Psoas muscle (tissue), 8 donors: ENCODE measurements at places on chromosomes 7 and 10. TPM values are rescaled to one million over a fixed set of nuclear protein-coding genes. Genes with fewer than 3 reads are reported as not detected.

GRCh38 chr10:6647811-6648526 lies 67.9 kb upstream of the PRKCQ start:
- DNase-seq: no peak

- DNase-seq: no peak
Observed at GRCh38 chr10:95693071-95693667, 558 bp downstream of the TCTN3 start.

DNA sequence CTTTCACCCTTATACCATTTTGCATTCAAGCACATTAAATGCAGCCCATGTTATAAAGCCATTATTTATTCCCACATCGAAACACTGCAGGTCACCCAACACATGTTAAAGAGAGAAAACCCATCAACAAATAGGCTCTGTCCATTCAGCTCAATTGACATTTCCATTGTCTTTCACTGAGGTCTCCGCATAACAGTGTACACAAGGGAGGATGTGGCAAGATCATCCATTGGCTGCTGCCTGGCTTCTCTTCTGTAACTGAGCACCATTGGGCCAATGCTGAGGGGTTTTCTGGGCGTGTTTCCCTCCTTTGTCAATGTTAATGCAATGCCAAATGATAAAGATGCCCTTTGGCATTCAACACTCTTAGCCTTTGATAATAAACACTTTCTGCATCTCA lies 278.1 kb upstream of the SP4 start:
- DNase-seq: no peak

DNA sequence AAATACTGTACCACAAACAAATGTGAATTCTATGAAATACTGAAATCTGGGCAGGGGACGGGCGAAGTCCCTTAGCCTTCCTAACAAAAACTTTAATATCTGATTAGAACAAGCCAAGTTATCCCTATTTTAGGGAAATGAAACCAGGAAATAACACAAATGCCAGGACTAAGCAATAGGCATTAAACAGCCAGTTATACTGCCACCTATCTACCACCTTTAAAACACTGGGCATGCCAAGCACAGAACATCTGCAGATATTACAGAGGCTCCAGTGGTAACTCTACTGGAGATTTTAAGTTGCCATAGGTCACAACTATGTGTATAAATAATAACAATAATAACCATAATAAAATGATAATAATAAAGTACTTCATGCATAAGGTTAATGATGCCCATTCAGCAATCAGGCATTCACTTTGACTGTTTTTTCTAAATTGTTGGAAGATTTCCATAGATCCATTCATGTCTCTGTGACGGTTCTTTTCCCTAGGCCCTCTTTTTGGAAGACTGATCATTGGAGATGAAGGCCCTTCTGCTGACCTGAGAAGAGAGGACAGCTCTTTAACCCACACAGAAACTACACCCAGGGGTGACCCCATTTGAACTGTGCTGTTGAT lies 195.7 kb downstream of the CACNA2D1 start:
- no peak for DNase-seq

- DNase-seq: no peak
Observed at GRCh38 chr7:29611941-29612544, 48.4 kb downstream of the PRR15 start.

- no peak for DNase-seq
Observed at GRCh38 chr10:123640016-123640535, 26.1 kb upstream of the GPR26 start.

DNA sequence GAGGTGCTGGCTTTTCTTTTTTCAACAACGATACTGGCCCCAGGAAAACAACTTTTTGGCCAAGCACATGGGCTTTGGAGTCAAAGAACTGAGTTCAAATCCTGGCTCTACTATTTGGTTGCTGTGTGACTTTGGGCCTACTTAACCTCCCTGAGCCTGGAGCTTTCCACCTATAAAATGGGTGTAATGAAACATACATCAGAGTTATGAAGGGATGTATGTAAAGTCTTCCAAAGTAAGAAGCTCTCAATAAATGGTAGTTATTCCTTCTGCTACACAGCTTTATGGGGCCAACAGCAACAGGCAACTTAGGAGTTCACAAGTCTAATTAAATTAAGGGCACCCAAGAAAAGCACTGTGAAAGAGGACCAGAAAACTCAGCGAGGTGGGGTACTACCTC lies 33.0 kb downstream of the ZNF777 start:
- no peak for DNase-seq

DNA sequence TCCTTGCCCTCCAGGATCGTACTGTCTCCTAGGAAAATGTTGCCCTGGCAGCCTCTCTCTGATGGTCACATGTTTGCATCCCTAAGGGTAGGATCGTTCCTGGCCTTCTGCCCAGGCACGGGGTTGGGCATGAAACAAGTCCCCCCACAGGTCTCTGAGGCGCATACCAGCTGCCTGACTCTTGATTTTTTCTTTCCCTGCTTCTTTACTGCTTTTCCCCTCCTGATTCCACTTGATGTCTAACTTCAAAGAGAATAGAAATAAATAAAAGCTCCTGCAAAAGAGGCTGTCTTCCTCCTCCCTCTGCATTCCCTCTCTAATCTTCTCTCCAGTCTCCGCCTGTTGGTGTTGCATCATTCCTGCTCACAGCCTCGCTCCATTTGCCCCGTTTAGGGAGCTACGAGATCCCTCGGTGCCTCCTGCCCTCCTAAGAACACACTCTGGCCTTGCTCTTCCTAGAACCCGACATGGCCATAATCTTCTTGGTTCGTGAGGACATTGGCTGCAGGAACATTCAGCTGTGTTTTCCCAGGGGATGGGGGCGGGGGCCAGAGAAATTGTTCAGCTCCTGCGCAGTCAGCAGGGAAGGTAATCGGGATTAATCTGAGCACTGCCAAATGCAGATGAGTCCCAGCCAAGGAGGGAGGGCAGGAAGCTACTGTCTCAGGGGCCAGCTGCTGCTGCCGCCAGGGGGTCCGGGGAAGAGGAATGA lies 26.0 kb downstream of the LEP start:
- peak; percentile 73 for DNase-seq

DNA sequence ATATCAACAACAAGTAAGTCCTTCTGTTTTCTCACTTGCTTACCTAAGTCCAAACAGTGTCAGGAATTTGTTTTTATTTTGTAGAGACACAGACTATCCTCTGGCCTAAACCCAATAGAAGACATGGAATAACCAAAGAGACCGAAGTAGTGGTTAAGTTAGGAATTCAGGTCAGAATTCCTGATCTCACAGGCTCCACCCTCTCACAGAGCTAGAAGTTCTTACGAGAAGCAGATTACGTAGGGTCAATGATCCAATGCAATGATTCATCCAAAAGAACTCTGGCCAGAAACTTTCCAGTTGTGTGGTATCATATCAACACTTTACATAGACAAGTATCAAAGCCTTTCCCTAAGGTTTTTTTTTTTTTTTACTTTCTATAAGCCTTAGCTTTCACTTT lies 73.8 kb downstream of the IQUB start:
- no peak for DNase-seq

DNA sequence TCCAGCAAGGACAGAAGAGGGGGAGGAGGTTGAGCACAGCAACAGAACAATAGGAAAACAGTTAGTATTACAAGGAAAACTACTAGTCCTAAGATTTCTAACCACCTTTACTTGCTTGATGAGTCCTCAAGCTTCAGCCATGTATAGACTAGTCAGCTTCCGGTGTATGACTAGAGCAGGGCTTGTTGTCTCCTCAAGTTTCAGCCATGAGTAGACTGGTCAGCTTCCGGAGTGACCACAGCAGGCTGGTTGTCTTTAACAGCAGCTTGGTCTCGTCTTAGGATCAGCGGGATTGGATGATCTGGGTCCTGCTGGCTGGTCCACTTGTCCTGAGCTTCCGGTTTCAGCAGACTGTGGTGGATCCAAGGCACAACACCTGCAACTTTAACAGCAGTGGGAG lies 10.6 kb upstream of the ZNF239 start:
- no peak for DNase-seq

GRCh38 chr7:156222151-156222550 lies 409.9 kb upstream of the SHH start:
- DNase-seq: no peak

DNA sequence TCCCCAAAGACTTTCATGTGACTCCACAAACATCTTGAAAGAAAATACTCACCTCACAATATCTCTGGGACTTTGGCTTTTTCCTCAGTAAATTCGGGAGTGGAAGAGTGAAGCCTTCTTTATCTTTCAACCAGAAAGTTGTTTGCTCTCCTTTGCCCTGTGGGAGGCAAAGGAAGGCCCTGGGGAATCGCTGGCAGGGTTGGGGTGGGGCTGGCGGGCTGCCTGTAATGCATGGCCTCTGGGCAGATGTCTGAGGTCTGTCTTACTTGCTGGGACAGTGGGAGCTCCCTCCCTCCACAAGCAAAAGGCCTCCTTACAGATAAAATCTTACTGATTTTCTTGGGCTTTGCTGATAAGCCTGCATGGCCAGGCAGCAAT lies 24.9 kb downstream of the TECTB start:
- no peak for DNase-seq

- no peak for DNase-seq
Observed at GRCh38 chr10:75451831-75452230, 20.4 kb downstream of the LRMDA start.

- DNase-seq: no peak
Observed at GRCh38 chr10:90860790-90861189, 3.0 kb upstream of the HTR7 start.

Gene ATP5MK
- 660 TPM for total RNA-seq

Gene DPP6
- total RNA-seq: 0.85 TPM
